ENCODE measurements at places on chromosomes 7 and 10.

DNA sequence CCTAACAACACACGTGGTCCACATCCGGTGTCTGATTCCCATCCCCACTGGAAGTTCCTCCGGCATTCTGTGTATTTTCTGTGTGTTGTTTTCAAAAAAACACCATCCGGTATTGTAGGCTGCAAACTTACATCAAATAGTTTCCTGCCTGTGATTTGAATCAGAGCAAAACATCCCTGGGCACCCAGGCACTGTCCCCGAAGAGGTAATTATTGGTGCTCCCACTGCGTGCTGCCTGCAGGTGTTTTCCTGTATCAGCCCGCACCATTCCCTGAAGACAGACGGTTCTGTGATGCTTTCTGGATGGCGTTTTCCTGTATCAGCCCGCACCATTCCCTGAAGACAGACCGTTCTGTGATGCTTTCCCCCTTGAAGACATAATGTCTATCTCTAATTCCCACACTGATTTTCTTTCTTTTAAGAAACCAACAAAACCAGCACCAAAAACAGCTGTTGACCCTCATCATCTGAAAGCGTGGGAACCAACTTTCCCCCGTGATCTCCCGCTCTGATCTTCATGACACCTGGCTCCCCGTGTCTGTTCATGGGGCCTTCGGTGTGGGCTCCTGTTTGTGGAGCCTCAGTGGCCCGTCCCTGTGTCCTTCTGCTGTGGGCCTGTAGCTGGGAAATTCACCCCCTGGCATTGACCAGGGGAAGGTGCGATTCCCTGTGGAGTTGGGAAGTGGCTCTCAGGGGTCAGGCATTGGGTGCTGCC, 205.3 kb downstream of the ADARB2 start:
- DNase-seq: no peak

DNA sequence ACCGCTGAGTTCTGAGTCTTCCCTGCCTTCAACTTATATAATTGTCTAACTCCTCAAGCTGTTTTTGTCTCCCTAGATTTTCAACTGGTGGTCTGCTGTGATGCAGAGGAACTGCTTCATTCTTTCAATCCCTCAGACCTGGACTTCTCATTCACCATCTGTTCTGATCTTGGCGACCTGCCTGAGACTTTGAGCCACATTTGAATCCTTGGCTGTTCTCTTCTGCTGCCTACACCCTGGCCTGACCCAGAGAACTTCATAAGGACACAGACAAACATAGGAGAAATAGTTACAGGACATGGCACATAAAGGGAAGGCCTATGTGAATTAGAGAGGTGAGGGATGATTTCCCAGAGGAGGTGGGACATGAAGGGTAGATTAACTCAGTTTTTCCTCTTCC, 326.7 kb downstream of the PTEN start:
- no peak for DNase-seq

GRCh38 chr10:86888585-86889381, 68.6 kb downstream of the MMRN2 start:
- no peak for DNase-seq

- no peak for DNase-seq
Observed at GRCh38 chr7:85655252-85655651, 468.4 kb upstream of the SEMA3D start.

GRCh38 chr7:132804849-132805485, 228.7 kb upstream of the PLXNA4 start:
- DNase-seq: no peak

DNA sequence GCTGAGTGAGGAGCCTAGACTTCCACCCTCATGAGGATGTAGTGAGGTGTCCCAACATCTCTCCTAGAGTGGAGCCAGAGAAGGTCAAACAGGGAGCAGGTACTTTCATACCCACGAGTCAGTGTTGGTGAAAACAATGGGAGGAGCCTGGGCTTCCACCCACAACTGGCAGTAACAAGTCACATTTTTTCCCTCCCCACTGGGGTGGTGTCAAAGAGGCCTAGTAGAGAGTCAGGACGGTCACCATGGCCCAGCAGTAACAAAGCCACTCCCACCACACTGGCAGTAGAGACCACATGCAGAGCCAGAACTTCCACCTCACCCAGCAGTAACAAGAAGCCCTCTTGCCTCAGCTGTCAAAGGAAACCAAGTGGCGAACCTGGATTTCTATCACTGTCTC, 280.2 kb upstream of the IMMP2L start:
- DNase-seq: no peak

DNA sequence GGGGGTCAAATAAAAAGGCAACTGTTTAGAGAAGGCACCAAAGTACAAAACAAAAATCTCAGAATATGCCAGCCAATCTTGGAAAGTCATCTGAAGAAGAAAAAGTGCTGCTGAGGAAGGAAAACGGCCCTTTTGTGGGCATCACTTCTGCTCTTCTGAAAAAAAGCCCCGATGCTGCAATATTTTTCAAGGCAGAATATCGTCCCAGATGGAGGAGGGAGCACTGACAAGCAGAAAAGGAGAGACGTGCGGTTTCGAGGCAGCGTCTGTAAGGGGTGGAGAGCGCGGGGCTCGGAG, 959 bp upstream of the ATRNL1 start:
- no peak for DNase-seq

DNA sequence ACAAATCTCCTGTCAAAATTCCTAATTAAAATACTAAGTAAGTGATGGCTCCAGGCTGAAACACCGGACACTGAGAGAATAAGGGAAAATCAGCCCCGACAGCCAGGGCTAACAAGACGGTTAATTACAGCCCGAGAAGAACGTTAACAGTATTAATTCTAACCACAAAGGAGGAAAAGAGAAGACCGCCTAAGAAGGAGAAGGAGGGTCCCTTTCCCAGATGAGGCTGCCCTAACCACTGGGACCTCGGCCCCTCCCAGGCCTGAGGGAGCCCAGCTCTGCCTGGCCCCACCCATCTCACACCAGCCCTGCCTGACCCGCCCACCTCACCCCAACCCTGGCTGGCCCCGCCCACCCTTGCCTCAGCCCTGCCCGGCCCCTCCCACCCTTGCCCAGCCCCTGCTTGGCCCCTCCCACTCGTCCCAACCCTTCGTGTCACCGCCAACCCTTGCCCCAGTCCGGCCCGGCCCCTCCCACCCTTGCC, 51.3 kb downstream of the PWWP2B start:
- DNase-seq: no peak

DNA sequence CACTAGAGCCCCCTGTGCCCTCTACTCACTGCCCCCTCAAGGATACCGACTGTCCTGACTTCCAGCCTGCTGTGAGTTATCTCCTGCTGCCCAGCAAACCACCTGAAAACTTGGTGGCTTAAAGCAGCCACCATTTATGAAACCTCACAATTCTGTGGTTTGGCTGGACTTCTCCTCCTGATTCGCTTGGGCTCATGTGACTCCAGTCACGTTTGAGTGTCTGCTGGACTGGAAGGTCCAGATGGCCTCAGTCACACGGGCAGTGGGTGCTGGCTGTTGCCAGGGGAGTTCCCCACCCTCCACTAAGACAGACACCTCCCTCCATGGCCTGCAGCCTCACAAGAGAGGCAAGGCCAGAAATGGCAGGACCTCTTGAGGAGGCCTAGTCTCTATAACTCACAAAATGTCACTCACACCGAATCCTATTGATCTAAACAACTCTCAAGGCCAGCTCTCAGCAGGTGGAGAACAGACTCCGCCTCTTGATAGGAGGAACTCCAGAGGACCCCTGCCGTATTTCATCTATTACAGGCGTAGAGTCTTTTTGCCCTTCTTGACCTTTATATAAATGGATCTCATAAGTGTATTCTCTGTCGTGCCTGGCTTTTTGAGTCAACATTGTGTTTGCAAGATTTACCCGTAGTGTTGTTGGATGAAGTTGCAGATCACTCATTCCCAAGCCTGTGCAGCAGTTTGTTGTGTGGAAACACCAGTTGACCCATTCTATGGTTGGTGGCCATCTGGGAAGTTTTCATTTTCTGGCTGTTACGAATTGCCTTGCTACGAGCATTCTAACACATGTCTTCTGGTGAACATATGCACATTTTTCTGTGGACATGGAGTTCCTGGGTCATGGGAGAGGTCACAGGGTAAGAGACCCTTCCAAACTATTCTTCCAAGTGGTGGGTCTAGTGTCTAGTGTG, 48.3 kb downstream of the ZMIZ1 start:
- no peak for DNase-seq

Measured in frontal cortex (tissue), 4 donors.